Kidney (tissue), 22 donors: ENCODE measurements at places on chromosomes 3 and 15.

DNA sequence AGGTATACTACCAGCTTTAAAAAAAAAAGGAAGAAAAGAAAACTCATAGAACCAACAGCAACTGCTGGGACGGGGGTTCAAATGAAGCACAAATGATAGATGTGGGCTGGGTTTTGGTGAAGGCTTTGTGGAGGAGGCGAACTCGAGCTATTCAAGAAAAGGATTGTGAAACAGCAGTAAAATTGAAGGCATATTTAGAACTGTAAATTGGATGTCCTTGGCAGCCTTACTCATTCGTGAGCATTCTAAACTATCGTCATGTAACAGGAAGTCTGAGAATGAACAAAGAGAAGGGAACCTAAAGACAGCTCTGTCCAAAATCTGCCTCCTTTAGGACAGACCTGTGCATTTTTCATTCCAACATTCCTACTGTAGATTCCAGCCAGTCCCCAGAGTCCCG lies 97.8 kb downstream of the LARS2 start:
- no peak for DNase-seq

DNA sequence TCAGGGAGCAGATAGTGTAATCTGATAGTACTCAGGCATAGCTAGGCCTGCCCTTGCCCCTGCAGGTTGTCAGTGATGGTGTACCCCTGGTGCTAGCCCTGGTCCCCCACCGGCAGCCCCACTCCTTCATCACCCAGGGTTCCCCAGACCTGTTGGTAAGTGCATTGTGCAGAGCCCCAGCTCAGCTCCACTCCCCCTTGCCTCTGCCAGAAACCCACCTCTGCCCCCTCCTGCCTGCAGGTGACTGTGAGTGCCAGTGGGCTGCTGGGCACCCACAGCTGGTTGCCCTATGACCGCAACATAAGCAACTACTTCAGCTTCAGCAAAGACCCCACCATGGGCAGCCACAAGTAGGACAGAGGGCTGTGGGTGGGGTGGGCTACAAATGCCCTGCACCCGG lies 27.5 kb downstream of the NBEAL2 start:
- no peak for DNase-seq

GRCh38 chr15:58313810-58314592 lies 117.8 kb upstream of the LIPC start:
- DNase-seq, result no peak

- DNase-seq, result no peak
These were observed 13.7 kb downstream of the FGF7 start for GRCh38 chr15:49436751-49437150.

DNA sequence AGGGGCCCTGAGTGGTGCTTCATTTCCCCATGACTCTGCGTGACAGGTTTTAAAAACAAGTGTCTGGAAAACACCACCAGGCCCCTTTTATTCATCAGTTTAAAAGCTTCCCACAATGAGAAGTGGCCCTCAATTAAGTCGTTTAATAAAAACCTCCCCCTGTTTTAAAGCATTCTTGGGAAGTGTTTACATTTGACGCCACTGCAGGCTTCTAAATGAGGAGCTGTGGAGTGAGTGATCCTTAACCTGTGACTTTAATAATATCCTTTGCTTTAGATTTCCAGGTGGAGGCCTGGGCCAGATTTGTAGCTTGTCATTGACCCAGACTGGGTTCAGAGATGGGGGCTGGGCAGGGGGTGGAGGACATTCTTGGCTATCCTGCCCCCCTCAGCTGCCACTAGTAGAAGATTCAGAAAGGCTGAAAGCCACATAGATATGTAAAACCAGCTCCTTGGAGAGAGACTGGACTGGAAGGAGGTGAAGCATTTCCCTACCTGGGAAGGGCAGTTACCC lies 11.3 kb downstream of the CGNL1 start:
- DNase-seq, result peak; percentile 82

DNA sequence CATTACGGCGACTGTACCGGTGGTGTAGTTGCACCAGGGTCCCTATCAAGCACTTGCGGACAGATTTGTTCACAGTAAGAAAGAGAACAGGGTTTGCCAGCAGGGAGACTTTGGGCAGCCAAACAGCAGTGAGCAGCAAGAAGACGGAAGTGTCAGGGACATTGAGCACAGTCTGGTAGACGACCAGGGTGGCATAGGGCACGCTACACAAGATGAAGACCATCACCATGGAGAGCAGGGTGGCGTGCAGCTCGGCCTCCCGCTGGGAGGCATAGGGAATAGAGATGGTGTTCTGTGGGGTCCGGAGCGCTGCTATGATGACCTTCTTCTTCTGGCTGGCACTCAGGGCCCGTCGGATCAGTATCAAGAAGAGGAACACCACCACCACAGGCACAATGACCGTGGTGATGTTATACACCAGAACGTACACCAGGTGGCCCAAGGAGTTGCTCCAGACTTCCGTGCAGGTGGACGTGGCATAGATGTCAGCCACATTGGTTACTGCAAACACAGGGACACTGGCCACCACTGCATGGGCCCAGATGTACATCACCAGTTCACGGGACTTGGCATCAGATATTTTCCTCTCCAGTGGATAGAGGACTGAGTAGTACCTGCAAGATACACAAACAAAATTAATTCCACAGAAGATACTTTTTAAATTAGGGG lies 19.1 kb upstream of the FSIP1 start:
- no peak for DNase-seq

DNA sequence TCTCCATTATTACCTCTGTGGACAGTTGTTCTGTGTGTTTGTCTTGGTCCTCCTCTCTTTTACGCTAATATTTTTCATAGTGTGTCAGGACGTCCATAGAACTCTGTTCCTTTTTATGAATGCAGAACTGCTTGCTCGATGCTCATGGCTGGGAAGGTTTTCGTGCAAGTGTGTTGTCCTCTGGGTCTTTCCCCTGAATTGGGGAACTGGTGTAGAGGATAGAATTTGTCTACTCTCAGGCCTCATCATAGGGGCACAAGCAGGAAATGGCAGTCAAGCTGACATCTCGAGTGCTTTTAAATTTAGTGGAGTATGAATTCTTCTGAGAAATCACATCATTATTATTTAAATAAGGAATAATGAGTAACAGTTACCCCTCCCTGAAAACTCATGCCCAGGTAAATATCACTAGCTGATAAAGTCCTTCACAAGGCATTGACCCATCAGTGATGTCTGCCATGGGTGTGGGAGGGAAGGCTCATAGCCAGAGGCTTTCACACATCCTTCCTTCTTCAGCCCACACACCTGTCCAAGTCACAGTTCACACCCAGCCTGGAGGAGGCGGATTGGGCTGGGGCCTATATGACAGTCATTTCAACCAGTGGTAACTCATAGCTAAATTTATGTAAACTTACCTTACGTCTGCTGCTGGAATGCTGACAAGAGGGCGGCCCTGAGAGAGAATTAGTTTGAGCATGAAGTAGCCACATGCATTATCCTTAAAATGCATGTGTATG lies 226.1 kb downstream of the PLCL2 start:
- no peak for DNase-seq

DNA sequence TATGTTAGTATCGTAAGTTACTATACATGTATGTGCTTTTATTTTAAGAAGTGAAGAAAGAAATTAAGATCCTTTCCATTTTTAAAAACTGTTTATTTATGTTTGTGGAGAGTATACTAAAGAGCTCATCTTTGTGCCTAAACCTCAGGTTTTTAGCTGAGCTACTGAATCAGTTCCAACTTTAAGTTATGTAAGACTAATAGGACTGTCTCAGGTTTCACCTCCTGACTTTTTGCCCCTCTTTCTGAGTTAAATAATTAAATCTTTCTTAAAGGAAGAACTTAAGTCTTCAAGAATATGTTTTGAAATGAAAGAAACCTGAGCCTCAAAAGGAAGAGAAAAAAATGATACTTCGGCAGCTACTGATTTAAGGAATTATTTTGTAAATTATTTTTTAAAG lies 2.6 kb downstream of the SLMAP start:
- DNase-seq, result no peak

DNA sequence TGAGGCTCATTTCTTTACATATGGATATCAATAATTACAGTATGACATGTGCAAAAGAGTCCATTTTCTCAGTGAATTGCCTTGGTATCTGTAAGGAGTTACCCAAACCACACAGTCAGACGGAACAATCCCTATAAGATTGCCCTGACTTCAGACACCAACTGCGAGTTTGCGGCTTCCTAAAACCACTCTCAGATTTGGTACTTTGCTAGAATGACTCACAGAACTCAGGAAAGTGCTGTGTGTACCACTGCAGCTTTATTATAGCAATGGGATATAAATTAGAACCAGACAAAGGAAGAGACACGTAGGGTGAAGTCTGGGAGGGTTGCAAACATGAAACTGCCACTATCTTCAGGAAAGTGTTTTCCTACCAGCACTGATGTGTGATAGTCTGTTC lies 45.8 kb upstream of the ATP13A3 start:
- no peak for DNase-seq

- no peak for DNase-seq
These were observed 18.4 kb downstream of the GYG1 start for GRCh38 chr3:149009732-149010131.
